ENCODE measurements at places on chromosomes 13 and 19. TPM values are rescaled to one million over a fixed set of nuclear protein-coding genes. Genes with fewer than 3 reads are reported as not detected.

The ADAMTSL5 gene
- total RNA-seq = 5.5 TPM

The TNNI3 gene
- total RNA-seq = not detected

The CYP2F1 gene
- total RNA-seq = not detected

The TMEM238 gene
- 1.3 TPM for total RNA-seq

The CPAMD8 gene
- not detected for total RNA-seq

The IFNL1 gene
- total RNA-seq = not detected

DNA sequence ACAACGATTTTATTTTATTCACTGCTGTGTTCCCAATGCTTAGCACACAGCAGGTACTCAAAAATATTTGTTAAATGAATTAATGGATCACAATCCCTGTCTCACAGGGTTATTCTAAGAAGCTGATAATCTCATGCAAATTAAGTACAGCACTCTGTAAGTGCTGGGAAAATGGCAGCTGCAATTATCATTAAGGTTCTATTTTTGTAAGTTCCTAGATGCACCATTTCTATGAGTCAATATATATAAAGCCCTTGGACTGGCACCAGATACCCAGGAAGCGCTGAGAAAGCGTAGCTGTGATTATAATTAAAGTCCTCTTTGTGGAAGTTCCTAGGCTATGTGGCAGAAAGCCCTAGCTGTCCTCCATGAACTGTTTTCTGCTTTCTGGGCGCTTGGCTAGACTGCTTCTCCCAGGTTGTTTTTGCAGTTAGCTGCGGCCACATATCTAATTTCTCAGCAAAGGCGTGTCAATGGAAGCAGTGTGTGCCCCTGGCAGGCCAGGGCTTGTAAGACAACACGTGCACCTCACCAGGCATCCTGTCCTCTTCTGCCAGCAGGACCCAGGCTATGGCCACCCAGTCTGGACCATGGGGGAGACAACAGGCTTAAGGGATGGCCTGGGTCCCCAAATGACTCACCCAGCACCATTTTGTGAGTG is 5.2 kb upstream of the SRRM5 start:
- DNase-seq = no peak

- peak; percentile 87 for DNase-seq
These were observed at the start of gene PCID2 for GRCh38 chr13:113208421-113209335. TSS of gene PCID2 (minus strand) at chr13:113208669. CDS start at chr13:113208634, 35 bp downstream.

DNA sequence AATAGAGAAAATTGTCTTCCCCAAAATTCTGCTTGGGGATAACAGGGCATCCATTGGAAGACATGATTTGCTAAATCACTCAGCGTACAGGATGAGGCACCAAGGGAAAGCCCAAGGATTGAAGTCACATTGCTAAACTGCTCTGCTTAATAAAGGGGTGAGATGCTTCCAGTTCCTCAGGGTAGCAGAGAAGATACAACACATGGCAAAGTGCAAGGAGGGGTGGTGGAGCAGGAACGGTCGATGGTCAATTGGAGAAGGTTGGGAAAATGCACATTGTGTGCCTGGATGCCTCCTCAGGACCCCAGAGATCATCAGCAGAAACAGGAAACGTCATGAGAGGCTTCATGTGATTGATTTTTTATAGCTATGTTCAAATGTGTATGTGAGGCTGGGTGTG is 116.3 kb upstream of the SOX1 start:
- no peak for DNase-seq

DNA sequence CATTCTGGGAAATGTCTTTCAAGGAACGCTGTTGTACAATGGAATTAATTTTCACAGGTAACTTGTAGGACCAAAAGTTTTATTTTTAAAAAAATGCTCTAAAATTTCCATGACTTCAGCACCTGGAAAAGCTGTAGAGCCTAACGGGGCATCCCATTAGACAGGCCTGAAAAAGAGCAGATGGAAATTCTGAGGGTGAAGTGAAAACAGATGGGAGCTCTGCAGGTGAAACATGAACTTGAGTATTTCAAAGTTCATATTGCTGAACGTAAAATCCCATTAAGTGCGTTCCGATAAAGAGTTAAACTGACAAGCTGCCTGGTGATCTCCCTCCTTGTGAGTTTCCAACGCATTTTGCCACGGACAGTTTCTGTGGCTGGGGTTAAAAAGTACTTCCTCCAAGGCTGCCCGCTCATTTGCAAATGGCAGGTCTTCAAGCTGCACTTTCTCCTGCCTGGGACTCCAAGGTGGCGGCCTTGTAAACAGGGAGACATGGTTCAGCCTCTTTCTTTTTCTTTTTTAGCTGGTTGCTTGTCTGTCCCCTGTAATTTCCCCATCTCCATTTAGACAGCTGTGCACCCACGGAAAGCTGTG is 450.4 kb downstream of the FGF9 start:
- DNase-seq = no peak

DNA sequence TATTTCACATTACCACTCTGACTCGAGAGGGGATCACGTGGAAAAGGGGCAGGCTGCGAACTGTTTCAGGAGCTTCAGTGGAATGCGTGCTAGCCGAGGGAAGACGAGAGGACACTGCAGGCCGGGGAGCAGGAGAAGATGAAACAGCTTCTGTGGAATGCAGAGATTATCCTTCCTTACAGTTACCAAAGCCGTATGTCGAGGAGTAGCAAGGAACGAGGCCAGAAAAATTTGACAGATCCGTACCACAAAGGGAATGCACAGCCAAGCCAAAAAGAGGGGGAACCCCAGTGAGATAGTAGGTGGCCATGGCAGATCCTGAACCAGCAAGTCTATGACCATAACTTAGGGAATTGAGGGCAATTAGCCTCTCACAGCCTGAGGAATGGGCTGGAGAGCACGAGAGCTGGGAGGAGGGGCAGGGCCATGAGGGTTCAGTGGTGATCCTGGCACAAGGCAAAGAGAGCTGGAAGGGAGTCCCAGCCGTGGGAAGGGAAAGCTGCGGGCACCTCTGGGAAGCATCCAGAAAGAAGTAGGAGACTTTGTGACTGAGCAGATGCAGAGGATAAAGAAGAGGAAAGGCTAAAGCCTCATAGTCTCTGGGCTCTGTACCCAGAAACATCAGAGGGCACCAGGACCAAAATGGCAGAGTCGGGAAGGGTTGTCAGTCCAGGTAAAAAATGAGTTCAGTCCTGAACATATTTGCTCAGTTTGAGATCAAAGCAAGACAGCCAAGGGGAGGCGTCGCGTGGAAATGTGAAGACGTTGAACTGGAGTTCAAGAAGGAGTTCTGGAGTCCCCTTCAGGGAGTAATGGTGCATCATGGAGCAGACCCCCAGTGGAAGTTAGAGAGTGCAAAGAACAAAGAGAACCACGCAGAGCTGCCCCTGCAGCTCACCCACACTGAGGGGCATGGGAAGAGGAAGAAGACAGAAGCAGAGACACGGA is 5.1 kb downstream of the COL4A1 start:
- no peak for DNase-seq

- DNase-seq = no peak
These were observed 268.8 kb downstream of the DLEU7 start for GRCh38 chr13:50574731-50575130.

- no peak for DNase-seq
These were observed 730 bp downstream of the ZNF260 start for GRCh38 chr19:36527341-36527740.

DNA sequence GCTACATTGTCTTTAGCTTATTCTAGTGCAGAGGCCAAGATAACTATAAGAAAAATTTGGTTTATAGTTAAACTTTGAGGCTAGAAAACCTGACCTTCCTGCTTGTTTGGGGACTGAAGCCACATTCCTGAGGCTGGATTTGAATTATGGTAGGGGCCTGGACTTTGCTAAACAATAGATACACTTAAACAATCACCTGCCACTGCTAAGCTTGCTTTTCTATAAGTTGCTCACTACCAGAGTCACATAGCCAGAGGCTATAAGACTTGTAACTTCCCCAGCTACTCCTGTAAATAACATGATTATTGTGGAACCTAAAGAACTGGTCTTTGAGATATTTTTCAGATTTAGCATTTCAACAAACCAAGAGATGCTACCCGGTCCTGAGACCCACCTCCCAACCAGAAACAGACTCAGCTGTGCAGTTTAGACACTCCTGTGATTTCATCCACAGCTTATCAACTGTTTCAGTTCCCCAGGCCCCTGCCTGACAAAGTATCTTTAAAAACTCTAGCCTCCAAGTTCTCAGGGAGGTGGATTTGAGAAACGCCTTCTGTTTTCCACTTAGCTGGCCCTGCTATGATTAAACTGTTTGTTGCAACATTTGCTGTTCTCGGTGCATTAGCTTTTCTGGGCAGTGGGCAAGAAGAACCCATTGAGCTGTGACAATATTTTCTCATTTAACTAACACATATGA is 77.7 kb downstream of the MIPEP start:
- no peak for DNase-seq

- DNase-seq = peak; percentile 45
These were observed 1.7 kb upstream of the C13orf42 start for GRCh38 chr13:51112771-51113170.
